ENCODE measurements at places on chromosomes 2 and 18.

GRCh38 chr18:46174342-46175041, 70.3 kb downstream of the HAUS1 start:
- peaks cover 33% of the 10 kb centered on the region for H3K4me1 ChIP-seq
- H3K4me3 ChIP-seq = peak overlapping the region; percentile 85
- peak; percentile 22 for DNase-seq

DNA sequence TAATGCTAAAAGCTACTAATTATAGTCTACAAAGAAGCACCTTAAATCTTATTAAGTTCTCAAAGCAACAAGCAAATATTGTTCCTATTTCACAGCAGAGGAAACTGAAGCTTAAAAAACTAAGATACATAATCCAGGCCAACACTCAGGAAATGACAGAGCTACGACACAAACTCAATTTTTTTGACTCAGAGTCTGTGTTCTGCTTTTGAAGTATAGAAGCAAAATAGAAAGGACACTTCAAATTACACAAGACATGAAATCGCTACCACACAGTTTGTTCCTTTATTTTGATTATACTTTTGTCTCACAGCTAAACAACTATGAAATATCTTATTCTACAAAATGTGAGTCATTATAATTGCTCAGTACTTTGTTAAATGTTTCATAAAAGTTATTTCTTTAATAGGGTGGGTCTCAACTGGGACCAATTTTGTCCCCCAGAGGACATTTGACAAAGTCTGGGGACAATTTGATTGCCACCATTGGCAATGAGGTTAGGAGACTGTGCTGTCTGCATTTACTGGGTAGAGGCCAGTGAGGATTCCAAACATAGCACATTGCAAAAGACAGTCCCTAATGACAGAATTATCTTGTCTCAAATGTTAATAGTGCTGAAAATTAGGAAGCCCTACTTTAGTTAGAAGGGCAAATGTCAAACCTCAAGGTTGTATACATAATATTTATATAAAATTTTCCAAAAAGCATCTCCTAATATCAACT, 101.5 kb upstream of the GRB14 start:
- no peaks in the 10 kb centered on the region for H3K27me3 ChIP-seq
- no peak overlapping the region for H3K27ac ChIP-seq
- no peaks in the 10 kb centered on the region for H3K4me1 ChIP-seq

DNA sequence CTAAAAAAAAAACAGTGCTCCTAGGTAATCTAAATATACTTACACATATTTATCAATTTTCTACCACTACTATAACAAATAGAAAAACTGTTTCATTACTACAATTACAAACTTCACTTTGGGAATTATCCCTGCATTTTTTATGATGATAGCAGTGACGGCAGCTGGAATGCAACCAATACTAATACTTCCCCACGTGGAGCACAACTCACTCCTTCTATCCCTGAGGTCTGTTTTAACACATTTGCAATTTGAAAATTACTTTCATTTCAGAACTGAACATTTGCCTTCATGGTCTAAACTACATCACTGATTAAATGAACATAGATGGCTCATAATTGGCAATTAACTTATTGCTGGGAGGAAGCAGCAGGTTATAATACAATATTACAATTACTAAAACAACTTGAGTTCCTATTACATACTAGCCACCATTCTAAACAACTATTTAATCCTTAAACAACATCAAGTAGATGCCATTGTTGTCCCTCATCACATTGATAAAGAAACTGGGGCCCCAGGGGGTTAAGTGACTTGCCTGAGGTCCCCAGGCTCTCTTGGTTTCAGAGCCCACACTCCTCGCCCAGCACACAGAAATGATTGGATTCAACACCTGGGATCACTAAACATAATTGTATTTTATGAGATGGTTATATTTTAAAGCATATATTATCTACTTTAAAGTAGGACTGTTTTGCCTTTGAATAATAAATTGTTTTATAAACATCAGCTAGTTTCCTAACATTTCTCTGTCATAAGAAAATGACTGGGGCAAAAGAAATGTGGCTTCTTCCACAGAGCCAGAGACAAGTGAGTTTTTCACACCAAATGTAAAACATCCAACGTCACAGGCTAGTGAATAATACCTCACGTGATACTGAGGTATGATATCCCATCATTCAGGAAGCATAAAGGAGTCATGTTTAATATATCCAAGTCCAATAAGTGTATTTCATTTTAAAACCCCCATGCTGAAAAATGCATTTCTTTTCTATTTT, 6.2 kb downstream of the COLEC12 start:
- H3K27me3 ChIP-seq = peaks cover 6% of the 10 kb centered on the region
- H3K36me3 ChIP-seq = no peaks in the 10 kb centered on the region
- H3K4me1 ChIP-seq = no peaks in the 10 kb centered on the region
- H3K27ac ChIP-seq = no peak overlapping the region
- H3K4me3 ChIP-seq = no peak overlapping the region

GRCh38 chr2:146244830-146245229, 1600.0 kb upstream of the ACVR2A start:
- DNase-seq = no peak
- no peaks in the 10 kb centered on the region for H3K27me3 ChIP-seq
- H3K4me3 ChIP-seq = no peak overlapping the region
- no peaks in the 10 kb centered on the region for H3K4me1 ChIP-seq

- no peak overlapping the region for H3K4me3 ChIP-seq
- H3K27me3 ChIP-seq = no peaks in the 10 kb centered on the region
- H3K27ac ChIP-seq = no peak overlapping the region
- no peaks in the 10 kb centered on the region for H3K36me3 ChIP-seq
Observed at GRCh38 chr2:23077596-23077995, 307.4 kb upstream of the KLHL29 start.

- H3K4me1 ChIP-seq = no peaks in the 10 kb centered on the region
- no peaks in the 10 kb centered on the region for H3K36me3 ChIP-seq
- DNase-seq = no peak
Observed at GRCh38 chr2:46368401-46368800, 71.2 kb downstream of the EPAS1 start.

GRCh38 chr2:97355887-97356286, 233.8 kb downstream of the ANKRD36B start:
- no peak overlapping the region for H3K27ac ChIP-seq
- no peak overlapping the region for H3K4me3 ChIP-seq
- H3K4me1 ChIP-seq = no peaks in the 10 kb centered on the region
- peaks cover 15% of the 10 kb centered on the region for H3K27me3 ChIP-seq
- DNase-seq = no peak

Data from CD4-positive, CD25-positive, alpha-beta regulatory T cell (primary cell).